ENCODE measurements at places on chromosomes 16 and 17.

GRCh38 chr17:19551165-19551564, 17.5 kb downstream of the SLC47A1 start:
- DNase-seq, result no peak

DNA sequence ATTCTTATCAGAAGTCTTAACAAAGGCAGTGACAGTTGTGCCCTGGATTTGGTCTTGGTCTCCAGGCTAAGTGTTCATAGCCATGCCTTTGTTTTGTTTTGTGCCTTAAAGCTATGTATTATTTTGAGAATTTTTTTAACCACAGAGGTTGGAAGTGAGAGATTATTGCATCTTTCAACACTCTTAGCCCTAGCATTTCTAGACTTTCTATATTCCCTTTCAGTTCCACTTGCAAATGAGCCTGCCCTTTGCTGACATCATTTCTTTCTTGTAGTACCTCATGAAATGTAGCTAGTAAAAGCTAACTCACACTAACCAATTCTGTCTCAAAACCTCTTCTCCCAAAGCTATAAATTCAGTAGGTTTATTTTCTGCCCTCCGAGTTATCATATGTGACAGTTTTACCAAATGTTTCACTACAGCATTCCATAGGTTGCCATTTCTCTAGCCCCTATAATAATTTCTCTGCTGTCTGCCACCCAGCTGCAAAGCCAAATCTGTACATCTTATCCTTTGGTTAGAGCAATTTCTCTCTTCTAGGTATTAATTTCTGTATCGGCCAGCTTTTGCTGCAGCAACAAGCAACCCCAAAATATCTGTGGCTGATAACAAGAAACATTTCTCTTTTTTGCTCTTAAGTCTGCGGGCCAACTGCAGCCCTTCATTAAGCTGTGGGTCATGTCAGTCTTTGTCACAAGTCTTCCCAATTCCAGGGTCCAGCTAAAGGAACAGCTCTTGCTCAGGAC, 14.2 kb upstream of the CCL1 start:
- no peak for DNase-seq

DNA sequence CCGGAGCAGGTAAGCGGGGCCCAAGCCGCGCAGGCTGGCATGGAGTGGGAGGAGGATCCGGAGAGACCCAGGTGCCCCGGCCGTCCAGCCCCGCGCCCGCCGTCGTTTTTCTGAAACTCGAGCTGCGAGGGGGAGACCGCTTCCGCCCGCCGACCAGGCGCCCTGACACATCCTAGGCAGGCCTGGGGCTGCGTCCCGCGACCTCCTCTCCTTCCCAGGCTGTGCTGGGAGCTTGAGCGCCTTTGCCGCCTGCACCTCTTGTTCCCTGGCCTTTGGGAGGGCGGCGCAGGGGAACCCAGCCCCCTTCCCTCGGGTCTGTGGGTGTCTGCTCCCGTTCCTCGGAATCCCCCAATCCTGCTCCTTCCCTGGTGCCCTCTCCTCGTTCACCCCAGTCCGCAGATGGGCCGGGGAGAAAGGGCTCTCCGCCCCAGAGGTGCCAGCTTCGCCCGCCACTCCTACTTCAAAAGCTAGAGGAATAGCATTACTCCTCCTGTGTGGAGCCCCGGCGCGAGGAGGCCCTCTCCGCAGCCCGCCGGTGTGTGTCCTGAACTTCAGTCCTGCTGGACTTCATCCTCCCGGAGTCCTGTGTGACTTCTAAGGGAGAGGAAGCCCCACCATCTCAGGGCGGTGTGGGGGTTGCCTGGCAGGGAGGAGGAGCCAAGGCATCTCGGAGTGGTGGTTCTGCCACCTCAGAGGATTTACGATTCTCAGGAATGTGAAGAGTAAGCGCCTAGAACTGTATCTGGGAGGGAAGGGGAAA, 1.0 kb downstream of the NHERF1 start:
- no peak for DNase-seq

DNA sequence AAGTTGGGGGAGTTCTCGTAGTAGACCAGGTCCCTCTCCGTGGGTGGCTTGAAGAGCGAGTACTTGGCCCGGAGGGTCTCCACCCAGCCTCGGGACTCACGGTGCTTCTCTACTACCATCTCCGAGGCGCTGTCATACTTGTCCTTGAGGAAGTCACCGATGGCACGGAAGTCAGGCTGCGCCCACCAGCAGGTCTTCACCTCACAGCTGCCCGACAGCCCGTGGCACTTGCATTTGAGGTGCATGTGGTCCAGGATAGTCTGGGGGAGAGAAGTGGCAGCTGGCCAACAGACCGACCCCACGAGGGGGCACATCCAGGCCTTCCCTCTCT, 50.0 kb downstream of the WNT3 start:
- no peak for DNase-seq

GRCh38 chr17:56203430-56203829, 50.2 kb downstream of the ANKFN1 start:
- no peak for DNase-seq

DNA sequence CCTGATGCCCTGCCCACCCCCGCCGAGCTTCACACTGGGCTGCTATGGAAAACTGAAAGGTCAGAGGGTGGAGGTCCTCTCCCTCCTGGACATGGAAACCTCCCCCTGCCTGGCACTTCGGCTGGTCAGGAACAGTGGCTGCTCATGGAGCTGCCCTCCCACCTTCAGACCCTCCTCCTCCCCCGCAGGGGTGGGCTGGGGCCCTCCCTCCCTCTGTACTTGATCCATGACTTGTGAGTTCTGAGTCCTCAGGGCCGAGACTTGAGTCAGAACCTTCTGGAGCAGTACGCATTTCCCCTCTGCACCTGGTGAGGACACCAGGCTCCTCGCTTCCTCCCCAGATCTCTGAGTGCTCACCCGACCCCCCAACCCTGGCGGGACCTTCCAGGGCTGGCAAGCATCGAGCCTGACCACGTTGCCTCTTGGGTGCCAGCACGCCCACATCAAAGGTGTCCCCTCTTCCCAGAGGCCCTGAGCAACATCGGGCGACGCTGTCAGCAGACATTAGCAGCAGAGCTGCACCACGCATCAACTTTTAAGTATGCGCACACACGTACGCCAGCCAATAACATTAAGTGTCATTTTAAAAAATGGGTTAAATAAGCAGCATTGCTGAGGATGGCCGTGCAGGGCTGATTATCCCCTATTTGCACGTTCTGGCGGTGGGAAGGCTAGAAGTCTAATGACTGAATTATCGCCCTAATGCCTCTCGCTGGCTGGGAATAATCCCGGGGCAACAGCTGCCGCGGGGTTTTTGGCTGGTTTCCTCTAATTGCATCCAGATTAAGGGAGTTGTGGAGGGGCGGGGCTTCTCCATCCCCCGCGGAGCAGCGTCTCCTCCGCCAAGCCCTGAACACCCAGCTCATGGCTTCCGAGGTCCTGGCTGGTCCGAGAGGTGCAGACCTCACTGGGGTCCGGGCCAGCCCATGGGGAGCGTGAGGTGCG, 98.0 kb downstream of the TBC1D16 start:
- DNase-seq, result no peak

GRCh38 chr17:43530288-43531081, 15.7 kb downstream of the ETV4 start:
- DNase-seq, result peak; percentile 84

- DNase-seq, result no peak
Measured at GRCh38 chr16:49964973-49965372, 60.1 kb upstream of the CNEP1R1 start.

DNA sequence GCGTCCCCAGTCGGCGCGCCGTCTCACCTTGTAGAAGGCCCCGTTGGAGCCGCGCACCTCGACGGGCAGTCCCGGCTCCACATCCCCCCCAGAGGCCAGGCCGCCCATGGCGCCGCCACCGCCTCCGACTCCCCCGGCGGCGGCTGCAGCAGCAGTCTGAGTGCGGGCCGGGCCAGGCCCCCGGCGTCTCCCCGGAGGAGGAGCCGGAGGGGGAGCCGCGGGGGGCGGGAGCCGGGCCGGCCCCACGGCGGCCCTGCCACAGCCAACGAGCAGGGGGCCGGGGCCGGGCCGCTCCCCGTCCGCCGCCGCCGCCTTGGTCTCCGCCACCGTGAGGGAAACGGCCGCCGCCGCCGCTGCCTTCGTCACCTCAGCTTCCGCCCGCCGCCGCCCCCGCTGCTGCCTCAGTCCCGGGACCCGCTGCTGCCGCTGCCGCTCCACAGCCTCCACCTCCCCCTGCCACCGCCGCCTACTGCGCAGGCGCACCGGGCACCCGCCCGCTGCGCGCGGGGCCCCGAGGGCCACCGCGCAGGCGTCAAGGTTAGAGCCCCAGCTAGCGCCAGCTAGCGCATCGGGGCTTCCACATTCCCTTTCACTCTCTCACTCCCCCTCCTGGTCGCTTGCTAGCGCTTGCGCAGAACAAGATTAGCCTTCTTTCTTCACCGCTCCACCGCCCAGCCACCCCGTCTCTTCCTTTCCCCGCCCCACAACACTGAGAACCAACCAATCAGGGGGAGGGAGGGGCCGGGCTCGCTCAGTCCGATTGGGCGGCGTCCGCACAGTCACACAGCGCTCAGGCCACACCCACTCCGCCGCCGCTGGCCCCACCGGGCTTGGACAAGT, at the start of gene FXR2:
TSS of gene FXR2 (minus strand) at position 473 of the 840 bp plus-strand sequence. CDS start at position 108, 365 bp downstream.
- peak; percentile 99 for DNase-seq

DNA sequence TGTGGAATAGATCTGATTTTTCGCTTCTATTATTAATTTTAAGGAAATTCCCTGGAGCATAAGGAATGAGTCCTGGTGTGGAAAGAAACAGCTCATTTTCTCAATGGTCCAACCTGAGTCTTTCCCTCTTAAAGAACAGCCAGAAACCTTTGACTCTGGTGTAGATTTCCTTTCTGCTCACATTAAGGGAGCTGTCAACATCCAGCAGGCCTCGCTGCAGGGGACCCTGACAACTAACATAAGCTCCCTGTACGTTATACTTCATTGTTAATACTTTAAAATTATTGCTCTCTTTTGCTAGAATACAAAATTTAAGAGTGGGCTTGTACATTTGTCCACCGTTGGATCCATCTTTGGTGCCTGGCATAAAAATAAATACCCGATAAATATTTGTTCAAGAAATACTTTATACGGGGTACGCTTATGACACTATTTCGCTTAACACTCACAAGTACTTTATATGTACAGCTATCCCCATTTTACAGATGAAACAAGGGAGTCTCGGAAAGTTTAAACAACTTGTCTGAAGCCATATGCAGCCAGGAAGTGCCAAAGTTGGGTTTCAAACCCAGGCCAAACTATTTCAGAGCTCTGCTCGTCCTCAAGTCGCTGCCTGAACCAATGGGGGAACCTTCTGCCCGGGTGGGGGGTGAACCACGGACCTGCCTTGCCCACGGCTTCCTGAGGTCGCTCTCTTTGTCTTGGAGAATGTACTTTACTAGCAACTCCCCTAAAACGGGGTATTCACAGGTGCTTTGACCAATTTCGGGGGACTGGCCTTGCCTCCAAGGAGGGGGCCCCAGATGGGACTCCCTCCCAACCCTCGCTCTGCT, 611 bp downstream of the SMARCE1 start:
- DNase-seq, result no peak

DNA sequence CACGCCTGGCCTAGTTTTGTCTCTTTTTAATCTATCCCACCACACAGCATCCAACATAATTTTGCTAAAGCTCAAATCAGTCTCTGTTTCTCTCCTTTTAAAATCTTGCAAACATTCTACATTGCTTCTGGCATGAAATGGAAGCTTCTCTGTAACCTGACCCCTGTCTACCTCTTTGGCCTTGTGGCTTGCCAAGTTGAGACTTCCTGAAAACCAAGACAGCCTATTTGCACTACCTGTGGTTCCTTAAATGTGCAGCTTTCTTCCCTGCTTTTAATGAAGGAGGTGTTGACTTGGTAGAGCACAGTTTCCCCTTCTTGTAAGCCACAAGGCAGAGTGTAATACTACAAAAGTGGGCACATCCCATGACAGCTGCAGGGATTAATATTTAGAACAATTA, 6.0 kb upstream of the CCL3 start:
- no peak for DNase-seq

GRCh38 chr16:15952265-15952711, 2.9 kb downstream of the ABCC1 start:
- DNase-seq, result no peak

- peak; percentile 57 for DNase-seq
Measured at GRCh38 chr17:74868908-74869255, 3.9 kb downstream of the FDXR start.

GRCh38 chr16:56609463-56609921, 1.1 kb downstream of the MT2A start:
- DNase-seq, result no peak

- DNase-seq, result peak; percentile 70
Measured at GRCh38 chr16:4330277-4330874, 14.5 kb downstream of the GLIS2 start.

GRCh38 chr17:60353773-60354172, 38.2 kb downstream of the USP32 start:
- DNase-seq, result no peak

DNA sequence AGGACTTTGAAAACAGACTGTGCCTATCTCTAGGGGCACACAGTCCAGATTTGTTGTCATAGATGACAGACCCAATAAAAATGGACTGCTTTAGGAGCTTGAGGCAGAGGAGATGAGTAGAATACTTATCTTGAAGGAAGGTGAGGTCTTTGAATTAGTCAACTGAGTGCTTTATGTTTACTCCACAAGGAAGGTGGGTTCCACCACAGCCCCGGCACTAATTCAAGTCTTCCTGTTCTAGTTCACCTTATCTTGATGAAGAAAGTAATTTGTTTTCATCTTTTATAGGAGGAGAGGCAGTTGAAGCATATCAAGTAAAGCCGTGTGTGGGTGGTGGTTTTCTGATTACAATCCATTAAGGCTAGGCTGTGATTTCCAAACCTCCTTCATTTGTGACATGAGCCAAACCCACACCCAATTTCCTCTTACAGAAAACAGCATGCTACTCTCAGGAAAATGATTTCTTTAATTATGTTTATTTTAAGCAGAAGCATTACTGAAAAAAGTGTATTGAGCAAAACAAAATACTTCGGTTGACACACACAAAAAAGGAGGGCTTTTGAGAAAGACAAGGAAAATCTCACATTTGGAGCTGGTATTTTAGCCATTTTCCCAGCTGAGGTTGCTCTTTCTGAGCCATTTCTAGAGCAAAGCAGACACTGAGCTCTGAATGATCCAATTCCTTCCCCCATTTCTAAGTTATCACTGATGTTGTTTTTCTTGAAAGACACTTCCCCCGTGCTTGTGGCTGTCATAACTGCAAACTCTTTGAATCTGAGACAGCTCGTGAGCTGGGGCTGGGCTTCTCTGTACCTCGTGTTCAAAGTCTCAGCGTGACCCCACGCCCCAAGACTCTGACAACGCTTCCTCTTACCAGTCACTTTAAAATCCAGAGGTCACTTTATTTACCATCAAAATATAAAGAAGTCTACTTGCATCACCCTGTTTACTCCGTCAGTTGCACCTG, 35.4 kb downstream of the CDRT15 start:
- no peak for DNase-seq

DNA sequence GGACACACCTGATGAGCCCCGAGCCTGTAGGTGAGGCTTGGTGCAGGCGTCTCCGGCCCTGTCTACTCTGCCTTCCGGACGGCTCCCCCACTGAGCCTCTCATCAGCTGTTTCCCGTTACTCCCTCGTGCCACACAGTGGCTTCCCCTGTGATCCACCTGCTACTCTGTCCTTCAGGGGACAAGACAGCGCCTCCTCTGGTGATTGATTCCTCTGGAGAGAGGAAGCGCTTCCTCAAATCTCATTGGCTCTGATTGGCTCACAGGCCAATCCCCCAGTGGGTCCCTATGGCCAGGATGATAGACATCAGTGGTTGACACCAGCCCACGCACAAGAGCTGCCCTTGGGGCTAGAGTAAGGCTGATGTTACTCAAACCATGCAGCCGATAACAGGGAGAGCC, 24.0 kb downstream of the RNF213 start:
- no peak for DNase-seq
